Activated naive CD4-positive, alpha-beta T cell treated with anti-CD3 and anti-CD28 coated beads, Interleukin-2, amount 50 U/mL, for 16 hours (primary cell): ENCODE measurements at places on chromosomes 1 and 21.

DNA sequence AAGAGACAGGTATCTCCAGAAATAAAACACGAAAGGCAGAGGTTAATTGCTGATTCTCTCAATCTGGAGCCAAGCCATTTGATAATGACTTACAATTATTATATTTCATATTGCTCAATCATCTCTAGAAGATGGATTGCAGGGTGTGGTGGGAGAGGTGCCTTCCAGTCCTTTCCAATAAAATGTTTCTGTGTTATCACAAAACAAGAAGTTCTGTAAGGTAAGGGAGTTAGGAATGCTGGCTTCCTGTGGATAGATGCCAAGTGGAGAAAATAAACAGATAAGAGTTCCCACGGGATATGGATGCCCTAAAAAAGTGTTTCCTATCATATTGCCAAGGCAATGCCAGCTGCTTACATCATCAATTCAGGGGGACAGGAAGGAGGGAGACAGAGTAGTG, 7.2 kb upstream of the CCN1 start:
- no peak for DNase-seq

- DNase-seq, result no peak
Observed at GRCh38 chr1:99573431-99574217, 72.3 kb upstream of the PALMD start.

- no peak for DNase-seq
Observed at GRCh38 chr1:1788646-1789431, 10.6 kb upstream of the NADK start.

- DNase-seq, result no peak
Observed at GRCh38 chr1:25538191-25538767, 5.1 kb upstream of the LDLRAP1 start.

GRCh38 chr1:115289940-115290339, 48.1 kb downstream of the NGF start:
- DNase-seq, result no peak

GRCh38 chr1:209895709-209896108, 42.3 kb upstream of the SYT14 start:
- no peak for DNase-seq

DNA sequence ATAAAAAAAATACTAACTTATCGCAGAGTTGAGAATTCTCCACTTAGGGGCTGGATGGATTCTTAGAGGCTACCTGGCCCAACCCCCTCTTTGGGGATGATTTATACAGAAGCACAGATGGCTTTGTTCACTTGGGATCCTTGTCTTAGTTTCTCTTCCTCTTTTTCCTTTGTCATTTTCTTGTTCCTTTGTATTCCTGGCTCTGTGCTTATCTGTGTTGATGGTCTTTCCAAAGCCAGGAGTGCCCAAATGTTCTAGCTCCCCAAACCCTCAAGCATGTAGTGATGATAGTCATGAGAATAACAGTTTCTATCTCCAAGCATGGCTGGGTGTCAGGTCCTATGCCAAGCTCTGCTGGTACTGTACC, 27.4 kb downstream of the EPHB2 start:
- DNase-seq, result no peak

DNA sequence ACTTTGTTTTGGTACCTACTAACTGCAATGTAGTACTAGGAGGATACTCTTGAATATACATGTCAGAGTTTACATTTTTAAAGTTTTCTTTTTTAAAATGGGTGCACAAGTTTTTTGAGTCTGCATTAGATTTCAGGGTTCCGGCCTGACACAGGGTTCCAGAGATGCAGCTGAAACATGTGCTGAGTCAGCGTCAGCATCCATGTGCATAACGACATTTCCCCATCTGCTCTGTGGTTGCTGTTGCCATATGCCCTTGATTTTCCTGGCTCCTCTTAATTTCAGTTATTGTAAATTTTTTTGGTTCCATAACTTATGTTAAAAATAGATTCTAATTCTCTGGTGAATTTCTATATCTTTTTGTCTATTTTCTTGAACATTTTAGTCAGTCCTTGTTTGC, 12.3 kb upstream of the METTL13 start:
- DNase-seq, result no peak

DNA sequence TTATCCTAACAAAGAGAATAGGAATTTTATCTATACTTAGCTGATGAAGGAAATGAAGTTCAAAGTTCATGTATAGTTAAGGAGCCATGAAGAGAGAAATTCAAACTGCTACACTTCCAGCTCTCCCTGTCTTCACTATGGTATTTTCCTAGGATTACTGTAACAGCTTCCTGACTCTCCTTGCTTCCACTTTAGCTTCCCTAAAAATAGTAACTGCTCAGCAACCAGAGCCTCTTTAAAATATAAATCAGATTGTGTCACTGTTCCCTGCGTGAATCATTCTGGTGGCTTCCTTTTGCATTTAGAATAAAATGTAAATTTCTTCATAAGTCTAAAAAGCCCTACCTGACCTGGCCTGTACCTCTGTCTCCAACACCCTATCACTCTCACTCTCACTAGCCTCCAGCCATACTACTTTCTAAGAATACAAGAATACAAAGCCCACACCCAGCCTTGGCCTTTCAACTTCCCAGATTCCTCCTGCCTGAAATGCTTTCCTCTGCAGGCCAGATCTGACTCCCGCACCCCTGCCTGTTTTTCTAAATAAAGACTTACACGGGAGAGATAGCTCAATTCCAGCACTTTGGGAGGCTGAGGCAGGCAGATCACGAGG, 30.5 kb downstream of the OR10J1 start:
- DNase-seq, result no peak

DNA sequence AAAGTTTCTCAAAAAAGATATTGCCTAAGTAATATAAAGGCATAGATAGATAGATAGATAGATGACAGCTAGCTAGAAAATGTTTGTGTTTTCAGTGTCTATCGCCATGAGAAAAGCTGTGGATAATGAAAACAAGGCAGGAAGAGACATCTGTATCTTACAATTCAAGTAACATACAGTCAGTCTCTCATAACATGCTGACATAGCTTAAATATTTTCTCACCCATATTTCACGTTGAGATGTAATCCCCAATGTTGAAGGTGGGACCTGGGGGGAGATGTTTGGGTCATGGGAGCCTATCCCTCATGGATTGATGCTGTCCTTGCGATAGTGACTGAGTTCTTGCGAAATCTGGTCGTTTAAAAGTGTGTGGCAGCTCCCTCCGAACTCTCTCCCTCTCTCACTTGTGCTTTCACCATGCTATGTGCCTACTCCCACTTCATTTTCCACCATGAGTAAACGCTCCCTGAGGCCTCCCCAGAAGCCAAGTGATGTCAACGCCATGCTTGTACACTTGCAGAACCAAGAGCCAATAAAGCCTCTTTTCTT, 856.8 kb upstream of the ADAMTS5 start:
- no peak for DNase-seq

GRCh38 chr1:195637539-195637938, 970.7 kb downstream of the KCNT2 start:
- no peak for DNase-seq

- no peak for DNase-seq
Observed at GRCh38 chr1:153368495-153368894, 6.9 kb downstream of the S100A12 start.

DNA sequence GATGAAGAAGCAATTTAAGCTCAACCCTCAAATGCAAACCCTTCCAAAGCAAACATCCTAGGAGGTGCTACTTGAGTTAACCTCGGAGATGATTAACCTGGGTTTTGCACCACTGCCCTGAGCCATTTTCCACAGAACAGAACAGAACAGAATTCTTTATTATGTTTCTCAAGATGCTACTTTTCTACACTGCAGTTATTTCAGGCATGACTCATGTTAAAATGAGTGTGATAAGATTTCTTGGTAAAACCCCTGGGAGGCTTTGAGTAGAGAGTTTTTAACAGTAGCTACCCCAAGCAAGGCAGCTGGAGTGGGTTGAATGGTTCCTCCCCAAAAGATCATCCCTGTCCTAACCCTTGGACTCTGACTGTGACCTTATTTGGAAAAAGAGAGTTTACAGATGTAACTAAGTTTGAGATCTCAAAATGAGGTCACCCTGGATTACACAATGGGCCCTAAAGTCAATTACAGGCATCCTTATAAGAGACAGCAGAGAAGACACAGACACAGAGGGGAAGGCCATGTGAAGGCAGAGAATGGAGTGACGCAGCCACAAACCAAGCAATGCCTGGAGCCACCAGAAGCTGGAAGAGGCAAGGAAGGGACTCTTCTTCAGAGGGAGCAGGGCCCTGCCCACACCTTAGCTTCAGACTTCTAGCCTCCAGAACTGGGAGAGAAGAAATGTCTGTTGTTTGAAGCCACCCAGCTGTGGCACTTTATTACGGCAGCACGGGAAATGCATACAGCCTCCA, 153.4 kb downstream of the ETS2 start:
- DNase-seq, result no peak

GRCh38 chr1:21672478-21673276, 3.5 kb upstream of the RAP1GAP start:
- DNase-seq, result no peak

DNA sequence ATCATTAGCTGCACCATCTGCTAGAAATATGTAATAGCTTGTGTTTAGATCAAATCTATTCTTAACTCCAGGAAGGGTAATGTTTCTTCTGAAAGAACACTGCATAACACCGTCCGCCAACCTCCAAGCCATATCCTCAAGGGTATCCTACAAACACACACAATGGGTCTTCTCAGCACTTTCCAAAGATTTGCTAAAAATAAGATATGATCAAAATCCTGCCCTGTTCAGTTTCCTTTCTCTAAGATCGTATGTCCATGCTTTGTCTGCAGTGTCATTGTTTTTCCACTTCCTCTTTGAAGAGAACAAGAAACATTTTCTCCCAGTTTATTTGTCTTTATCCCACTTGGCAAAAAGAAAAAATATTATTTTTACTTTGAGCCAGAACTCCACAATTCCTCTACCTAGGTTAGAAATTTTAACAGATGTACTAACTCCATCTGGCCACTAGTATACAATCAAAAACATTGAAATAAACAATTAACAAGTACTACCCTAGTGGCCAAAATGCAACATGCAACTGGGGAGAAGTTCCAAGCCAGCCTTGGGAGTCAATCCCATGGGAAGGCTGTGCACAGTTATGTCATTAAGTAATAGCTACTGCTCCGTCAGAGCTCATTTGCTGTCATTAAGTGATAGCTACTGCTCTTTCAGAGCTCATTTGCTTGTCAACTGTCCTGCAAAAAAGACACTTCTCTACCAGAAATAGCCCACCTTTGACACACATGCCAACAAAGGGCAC, 37.8 kb downstream of the FRRS1 start:
- no peak for DNase-seq

- no peak for DNase-seq
Observed at GRCh38 chr1:185156288-185156853, 382 bp downstream of the TRMT1L start.

DNA sequence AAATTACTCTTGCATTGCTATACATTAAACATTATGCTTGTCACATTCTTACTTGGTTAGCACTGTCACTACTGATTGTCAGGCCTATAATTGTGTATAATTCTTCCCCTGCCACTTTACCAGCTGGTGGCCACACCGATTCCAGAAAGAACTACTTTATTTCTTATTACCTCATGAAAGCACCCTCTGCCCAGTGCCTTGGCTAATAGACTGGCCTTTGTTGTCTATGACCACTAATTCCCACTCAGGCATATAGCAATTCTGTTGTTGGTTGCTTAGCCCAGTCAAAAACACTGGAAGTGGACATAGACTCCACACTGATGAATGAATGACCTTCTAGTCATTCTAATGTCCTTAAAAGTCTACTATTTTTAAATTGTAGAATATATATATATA, 35.6 kb downstream of the MRPL39 start:
- no peak for DNase-seq

- no peak for DNase-seq
Observed at GRCh38 chr1:79295967-79296366, 289.4 kb upstream of the ADGRL4 start.

DNA sequence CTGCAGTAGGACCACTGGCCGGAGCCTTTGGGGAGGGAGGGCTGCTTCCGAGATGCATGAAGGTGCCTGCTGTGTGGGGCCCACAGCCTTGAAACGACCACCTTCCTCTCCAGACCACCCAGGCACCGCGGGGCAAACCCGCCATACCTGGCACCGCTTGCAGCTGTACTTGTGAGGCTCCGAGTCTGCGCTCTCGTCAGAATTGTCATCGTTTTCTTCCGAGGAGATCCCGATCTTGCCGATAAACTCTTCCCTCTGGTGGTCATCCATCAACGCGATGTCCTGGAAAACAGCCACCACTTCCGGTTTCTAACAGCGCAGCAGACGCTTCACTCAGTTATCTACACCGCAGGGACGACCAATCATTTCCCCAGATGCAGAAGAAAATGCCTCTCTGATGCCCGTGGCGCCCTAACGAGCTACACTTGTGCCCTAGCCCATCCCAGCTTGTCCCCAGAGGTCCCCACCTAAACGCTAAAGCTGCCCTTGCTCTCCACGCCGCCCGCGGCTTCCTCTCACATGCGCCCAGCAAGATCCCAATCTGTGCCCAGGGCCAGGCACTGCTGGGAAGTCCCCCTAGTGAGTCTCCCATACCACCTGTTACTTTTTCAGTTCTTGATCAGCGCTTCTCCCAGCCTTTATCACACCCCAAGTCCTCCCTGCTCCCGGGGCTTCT, 55.0 kb upstream of the RIPK4 start:
- DNase-seq, result no peak

DNA sequence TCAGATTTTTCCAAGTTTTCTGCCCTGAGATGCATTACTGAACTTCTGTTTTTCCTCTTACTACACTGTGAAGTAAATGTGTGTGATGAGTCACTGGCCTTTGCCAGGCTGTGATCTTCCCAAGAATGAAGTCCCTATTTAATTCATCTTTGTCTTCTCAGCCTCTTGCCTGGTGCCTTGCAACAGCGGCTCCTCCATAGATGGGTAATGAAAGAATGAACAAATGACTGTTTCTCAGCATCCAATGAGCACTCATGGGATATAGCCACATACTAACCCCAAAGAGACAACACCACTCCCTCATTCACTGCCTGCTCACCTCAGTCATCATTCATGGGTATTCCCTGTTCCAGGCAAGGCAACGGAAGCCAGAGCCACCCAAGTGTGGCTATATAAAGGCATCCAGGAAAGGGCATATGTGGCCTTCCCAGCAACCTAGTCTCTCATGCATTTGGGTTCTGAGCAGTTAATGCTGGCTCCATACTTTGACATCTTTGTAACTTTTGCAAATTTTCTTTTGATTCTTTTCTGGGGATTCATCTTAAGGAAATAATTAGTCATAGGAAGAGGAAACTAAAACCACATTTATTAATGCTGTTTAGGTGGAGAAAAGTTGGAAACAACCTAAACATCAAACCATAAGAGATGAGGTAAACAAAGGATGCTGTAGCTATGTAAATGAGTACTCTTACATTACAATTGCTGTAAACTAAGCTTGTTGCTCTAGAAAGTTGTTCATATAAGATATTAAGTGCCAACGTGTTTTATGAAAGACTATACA, 71.9 kb downstream of the HIVEP3 start:
- DNase-seq, result no peak
